ENCODE measurements at places on chromosomes 11 and 22.

- no peak for DNase-seq
These were observed 13.0 kb upstream of the TUB start for GRCh38 chr11:8067929-8068575.

GRCh38 chr22:42565956-42566355 lies 12.2 kb downstream of the SERHL2 start:
- no peak for DNase-seq

- DNase-seq = no peak
These were observed 388 bp downstream of the TMEM121B start for GRCh38 chr22:17120711-17121232.

DNA sequence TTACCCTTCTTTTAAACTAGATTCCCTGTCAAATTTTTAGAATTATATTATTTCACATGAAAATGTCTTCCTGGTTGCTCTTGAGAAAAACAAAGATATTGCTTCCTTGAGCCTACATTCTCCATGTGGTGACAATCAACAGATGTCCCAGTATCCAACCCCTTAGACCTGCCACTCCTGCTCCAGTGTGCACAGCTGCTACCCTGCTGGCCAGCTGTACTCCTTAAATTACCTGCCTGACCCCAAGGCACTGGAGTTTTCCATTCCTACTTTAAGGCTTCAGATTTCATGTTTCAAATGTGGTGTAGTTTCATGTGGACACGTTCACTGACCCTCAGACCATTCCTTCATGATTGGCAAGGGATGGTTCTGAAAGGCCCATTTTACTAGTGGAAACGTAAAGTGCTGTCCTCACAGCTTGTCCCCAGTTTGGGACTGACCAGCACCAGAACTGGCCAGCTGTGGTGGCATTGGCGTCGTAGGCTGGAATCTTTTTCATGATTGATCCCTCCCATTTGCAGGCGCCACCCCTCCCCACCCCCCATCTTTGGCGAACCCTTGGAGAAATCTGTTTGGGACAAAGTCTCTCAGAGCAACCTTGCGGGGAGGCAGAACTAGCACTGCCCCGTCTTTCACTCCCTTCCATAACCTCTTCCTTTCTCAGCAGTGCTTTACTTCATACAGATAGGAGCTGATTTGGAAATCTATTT lies 123.5 kb downstream of the DBX1 start:
- DNase-seq = no peak

GRCh38 chr11:34314936-34315335 lies 42.9 kb downstream of the ABTB2 start:
- DNase-seq = no peak

- DNase-seq = no peak
These were observed 108.6 kb downstream of the STIM1 start for GRCh38 chr11:3964056-3964455.
